T-helper 2 cell treated with Interferon-gamma antibody and Interleukin-4, amounts not matched to agents 5 μg/mL and 100 μg/mL, for 36 hours (primary cell): ENCODE measurements at places on chromosomes 1 and 21.
A peak's percentile ranks its signal among the peaks of the same experiment; 100 is the strongest.

DNA sequence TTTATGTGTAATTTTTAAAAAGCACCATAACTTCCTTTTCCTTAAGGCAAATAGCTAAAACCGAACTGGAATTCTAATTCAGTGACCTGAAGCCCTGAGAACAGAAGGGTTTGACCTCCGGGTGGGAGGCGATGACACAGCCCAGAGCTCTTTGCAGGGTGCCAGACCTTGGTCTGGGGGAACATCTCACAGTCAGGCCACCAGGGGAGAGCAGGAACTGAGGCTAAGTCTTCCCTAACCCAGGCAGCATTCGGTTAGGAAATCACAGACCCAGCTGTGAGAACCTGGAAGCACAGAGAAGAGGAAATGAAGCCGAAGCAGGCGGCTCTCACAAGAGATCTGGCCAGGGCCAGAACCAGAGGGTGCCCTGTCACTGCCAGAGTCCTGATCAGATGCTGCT, 444.8 kb downstream of the TTLL7 start:
- no peaks in the 10 kb centered on the region for H3K36me3 ChIP-seq
- H3K4me1 ChIP-seq: no peaks in the 10 kb centered on the region
- H3K27me3 ChIP-seq: no peaks in the 10 kb centered on the region
- no peak overlapping the region for H3K27ac ChIP-seq

DNA sequence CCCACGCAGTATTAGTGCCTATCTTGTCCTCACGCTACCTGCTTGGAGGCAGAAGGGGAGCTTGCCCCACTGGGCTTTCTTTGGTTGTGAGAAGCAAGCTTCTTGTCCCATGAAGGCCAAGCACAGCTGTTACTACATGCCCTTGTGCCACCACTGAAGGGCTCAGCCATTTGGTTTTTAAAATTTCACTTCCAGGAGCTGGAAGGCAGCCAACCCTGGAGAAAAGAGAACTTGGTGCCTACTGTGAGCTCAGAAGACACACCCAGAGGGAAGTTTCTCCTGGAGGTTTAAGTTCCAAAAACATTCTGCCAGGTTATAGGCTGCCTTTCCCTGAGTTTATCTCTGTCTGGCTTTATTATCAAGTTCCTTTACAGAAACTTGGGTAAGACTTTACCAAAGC, 187.4 kb downstream of the SLC35F3 start:
- H3K4me3 ChIP-seq: no peak overlapping the region
- DNase-seq: no peak
- H3K27ac ChIP-seq: no peak overlapping the region
- no peaks in the 10 kb centered on the region for H3K4me1 ChIP-seq
- H3K27me3 ChIP-seq: peaks cover 16% of the 10 kb centered on the region
- no peaks in the 10 kb centered on the region for H3K36me3 ChIP-seq

- no peaks in the 10 kb centered on the region for H3K36me3 ChIP-seq
- H3K27ac ChIP-seq: no peak overlapping the region
- no peaks in the 10 kb centered on the region for H3K4me1 ChIP-seq
- no peaks in the 10 kb centered on the region for H3K27me3 ChIP-seq
- no peak overlapping the region for H3K4me3 ChIP-seq
- DNase-seq: no peak
Measured at GRCh38 chr1:7224644-7225043, 439.4 kb downstream of the CAMTA1 start.

- H3K36me3 ChIP-seq: peaks cover 3% of the 10 kb centered on the region
- no peak overlapping the region for H3K4me3 ChIP-seq
- DNase-seq: no peak
- no peaks in the 10 kb centered on the region for H3K27me3 ChIP-seq
Measured at GRCh38 chr1:13706046-13706445, 6.1 kb downstream of the PRDM2 start.

DNA sequence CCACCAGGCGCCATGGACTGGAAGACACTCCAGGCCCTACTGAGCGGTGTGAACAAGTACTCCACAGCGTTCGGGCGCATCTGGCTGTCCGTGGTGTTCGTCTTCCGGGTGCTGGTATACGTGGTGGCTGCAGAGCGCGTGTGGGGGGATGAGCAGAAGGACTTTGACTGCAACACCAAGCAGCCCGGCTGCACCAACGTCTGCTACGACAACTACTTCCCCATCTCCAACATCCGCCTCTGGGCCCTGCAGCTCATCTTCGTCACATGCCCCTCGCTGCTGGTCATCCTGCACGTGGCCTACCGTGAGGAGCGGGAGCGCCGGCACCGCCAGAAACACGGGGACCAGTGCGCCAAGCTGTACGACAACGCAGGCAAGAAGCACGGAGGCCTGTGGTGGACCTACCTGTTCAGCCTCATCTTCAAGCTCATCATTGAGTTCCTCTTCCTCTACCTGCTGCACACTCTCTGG, 3.8 kb downstream of the GJB3 start:
- H3K4me3 ChIP-seq: no peak overlapping the region
- no peak overlapping the region for H3K27ac ChIP-seq
- no peaks in the 10 kb centered on the region for H3K36me3 ChIP-seq
- H3K4me1 ChIP-seq: peaks cover under 1% of the 10 kb centered on the region
- DNase-seq: no peak

DNA sequence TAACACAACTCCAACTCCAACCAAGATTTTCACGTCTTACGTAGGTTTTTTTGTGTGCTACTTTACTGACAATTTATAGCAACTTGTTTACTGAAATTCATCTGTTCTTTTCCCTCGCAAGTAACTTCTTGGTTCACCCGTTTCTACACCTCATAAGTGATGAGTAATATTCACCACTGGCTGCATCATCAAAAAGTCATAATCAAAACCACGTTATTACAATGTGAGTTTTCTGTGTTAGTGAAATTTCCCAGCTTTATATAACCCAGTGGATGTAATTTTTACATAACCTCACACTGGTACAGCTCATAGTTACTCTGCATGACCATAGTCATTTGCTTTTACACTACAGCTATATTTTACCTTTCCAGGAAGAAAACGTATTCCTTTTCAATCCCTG, 401.1 kb upstream of the LYPLAL1 start:
- H3K4me3 ChIP-seq: no peak overlapping the region
- H3K27ac ChIP-seq: no peak overlapping the region
- no peaks in the 10 kb centered on the region for H3K36me3 ChIP-seq
- H3K27me3 ChIP-seq: no peaks in the 10 kb centered on the region
- no peak for DNase-seq

- H3K36me3 ChIP-seq: peaks cover 14% of the 10 kb centered on the region
- peaks cover 14% of the 10 kb centered on the region for H3K4me1 ChIP-seq
- no peaks in the 10 kb centered on the region for H3K27me3 ChIP-seq
- no peak for DNase-seq
- H3K27ac ChIP-seq: no peak overlapping the region
Measured at GRCh38 chr1:115679141-115679611, 37.4 kb downstream of the VANGL1 start.

GRCh38 chr1:3459940-3460671, 5.6 kb downstream of the ARHGEF16 start:
- peaks cover 5% of the 10 kb centered on the region for H3K27me3 ChIP-seq
- H3K27ac ChIP-seq: no peak overlapping the region
- DNase-seq: no peak
- no peak overlapping the region for H3K4me3 ChIP-seq

- H3K27me3 ChIP-seq: no peaks in the 10 kb centered on the region
- no peaks in the 10 kb centered on the region for H3K4me1 ChIP-seq
- no peaks in the 10 kb centered on the region for H3K36me3 ChIP-seq
- no peak for DNase-seq
Measured at GRCh38 chr1:216766633-216767327, 43.6 kb upstream of the ESRRG start.

GRCh38 chr1:94627771-94628498, 86.4 kb upstream of the F3 start:
- no peak overlapping the region for H3K4me3 ChIP-seq
- no peak for DNase-seq
- H3K27ac ChIP-seq: no peak overlapping the region

DNA sequence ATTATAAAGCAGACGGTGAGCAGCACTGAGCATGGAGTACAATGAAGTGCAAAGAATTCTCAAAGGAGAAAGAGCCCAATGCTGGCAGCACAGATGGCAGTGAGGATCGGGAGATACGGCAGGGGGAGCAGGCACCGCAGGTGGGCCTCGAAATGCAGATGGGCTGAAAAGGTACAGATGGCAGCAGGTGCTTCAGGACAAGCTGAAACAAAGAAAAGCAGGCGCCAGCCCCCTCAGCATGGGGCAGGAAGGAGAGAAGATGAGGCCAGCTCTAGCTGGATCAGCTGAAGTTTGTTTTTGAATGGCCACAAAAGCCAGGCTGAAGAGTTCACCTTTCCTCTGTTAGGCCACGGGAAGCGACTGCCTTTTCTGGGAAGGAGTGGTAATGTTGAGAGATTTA, 7.7 kb downstream of the CFAP298 start:
- peaks cover 2% of the 10 kb centered on the region for H3K4me1 ChIP-seq
- no peak overlapping the region for H3K27ac ChIP-seq
- no peak overlapping the region for H3K4me3 ChIP-seq
- H3K36me3 ChIP-seq: peaks cover 50% of the 10 kb centered on the region

DNA sequence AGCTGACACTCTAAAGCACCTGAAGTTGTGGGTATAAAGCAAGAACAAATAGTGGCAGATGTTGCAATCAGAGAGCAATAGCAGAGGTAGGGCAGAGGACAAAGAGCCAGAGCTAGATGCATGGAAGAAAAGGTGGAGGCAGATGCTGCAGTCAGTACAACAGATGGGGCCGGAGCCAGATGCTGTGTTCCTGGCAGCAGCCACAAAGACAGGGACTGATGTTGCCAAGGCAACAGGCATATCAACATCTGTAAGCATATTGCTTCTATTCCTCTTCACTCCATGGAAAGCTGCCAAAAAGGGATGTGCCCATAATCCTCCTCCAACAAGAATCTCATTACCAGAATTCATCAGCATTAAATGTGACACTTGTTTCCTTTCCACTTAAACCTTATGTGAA, 108.0 kb downstream of the TNNI3K start:
- H3K27me3 ChIP-seq: no peaks in the 10 kb centered on the region
- H3K4me3 ChIP-seq: no peak overlapping the region
- no peaks in the 10 kb centered on the region for H3K36me3 ChIP-seq
- no peak overlapping the region for H3K27ac ChIP-seq
- no peak for DNase-seq

DNA sequence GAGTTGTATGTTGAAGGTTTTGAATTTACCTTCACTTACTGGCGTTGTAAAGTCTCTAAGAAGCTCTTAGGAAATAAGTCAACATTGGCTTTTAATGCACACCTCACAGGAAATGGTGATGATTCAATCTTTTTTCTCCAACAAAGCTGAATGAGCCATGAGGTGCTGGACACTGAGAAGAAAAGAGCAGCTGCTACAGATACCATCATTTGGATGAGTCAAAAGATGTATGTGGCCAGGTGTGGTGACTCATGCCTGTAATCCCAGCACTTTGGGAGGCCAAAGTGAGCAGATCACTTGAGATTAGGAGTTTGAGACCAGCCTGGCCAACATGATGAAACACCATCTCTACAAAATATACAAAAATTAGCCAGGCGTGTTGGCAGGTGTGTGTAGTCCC, 3.3 kb upstream of the IL23R start:
- DNase-seq: peak; percentile 77
- peak overlapping the region; percentile 41 for H3K4me3 ChIP-seq
- peaks cover 2% of the 10 kb centered on the region for H3K36me3 ChIP-seq
- H3K27ac ChIP-seq: peak overlapping the region; percentile 13
- peaks cover 6% of the 10 kb centered on the region for H3K27me3 ChIP-seq

DNA sequence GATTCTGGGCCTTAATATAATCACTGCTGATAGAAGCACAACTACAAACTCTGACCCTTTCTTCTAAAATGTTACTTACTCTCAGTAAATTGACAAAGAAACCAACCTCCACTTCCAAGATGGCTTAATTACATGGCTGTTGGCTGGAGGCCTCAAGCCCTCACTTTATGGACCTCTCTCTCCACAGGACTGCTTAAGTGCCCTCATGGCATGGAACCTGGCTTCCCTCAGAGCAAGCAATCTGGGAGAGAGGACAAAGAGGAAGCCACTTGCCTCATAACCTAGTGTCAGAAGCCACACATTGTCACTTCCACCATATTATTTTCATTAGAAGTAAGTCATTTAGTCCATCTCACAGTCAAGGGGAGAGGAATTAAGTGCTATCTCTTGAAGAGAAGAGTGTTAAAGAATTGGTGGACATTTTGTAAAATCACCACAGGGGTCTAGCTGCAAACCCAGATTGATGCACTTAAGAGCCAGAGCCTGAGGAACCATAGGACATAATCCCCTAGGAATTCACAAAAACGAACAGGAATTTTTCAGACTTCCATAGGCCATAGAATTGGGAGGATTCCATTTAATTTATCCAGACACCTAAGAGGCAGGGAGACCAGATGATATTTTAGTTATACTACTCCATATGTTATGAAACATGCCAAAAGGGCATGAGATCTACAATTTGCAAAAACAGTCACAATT, 97.5 kb upstream of the TNFSF4 start:
- H3K27me3 ChIP-seq: peaks cover 4% of the 10 kb centered on the region
- H3K36me3 ChIP-seq: no peaks in the 10 kb centered on the region
- no peak for DNase-seq
- no peak overlapping the region for H3K4me3 ChIP-seq
- peaks cover 2% of the 10 kb centered on the region for H3K4me1 ChIP-seq
- no peak overlapping the region for H3K27ac ChIP-seq

DNA sequence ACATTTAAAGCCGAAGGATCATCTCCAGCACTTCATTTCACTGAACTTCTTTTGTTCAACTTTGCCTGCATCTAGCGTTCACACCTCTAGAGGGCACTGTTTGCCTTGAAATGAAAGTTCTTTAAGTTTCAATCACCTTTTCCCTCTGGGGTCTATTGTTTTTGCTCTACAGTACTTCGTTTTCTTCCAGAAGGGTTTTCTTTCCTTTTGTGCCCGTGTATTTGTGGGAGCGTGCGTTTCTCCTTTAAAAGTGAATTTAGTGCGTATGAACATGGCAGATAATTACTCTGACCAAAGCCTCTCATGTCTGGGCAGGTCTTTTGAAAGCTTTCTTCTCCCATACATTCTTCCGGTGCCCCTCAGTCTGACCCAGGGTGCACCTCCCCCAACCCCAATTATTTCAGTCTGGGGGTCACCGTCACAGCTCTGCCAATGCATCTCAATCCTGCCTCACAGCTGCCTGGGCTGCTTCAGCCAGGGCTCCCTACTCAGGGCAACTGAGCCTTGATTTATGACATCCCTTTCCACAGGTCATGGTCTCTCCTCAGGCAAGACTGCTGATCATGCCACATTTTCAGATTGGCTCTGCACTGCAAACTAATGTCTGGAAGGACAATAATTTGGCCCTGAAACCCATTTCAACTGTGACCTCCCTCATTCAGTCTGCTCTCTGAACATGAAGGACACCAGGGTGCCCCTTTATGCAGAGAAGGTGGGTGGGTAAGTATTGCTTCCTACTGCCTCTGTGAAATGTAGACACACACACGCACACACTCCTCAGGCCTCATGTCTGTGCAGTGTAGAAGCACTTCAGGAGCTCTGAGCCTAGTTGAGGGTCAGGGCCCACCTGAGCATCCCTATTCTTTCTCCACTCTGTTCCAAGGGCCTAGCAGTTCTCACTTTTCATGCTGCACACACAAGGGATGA, 88.6 kb downstream of the NUF2 start:
- no peak overlapping the region for H3K4me3 ChIP-seq
- H3K4me1 ChIP-seq: peaks cover 2% of the 10 kb centered on the region
- no peak overlapping the region for H3K27ac ChIP-seq
- no peaks in the 10 kb centered on the region for H3K36me3 ChIP-seq
- H3K27me3 ChIP-seq: no peaks in the 10 kb centered on the region
- peak; percentile 10 for DNase-seq

GRCh38 chr1:219439376-219439775, 173.5 kb downstream of the ZC3H11B start:
- H3K27me3 ChIP-seq: peaks cover 2% of the 10 kb centered on the region
- H3K27ac ChIP-seq: no peak overlapping the region
- no peaks in the 10 kb centered on the region for H3K4me1 ChIP-seq
- no peaks in the 10 kb centered on the region for H3K36me3 ChIP-seq
- no peak overlapping the region for H3K4me3 ChIP-seq
- DNase-seq: no peak
